Activated CD4-positive, CD25-positive, alpha-beta regulatory T cell (primary cell): ENCODE measurements at places on chromosomes 6 and 20.

GRCh38 chr20:31963889-31964288 is 4.1 kb upstream of the XKR7 start:
- no peak for DNase-seq

GRCh38 chr6:10588562-10589428 is 67.6 kb downstream of the GCNT2 start:
- DNase-seq, result no peak

DNA sequence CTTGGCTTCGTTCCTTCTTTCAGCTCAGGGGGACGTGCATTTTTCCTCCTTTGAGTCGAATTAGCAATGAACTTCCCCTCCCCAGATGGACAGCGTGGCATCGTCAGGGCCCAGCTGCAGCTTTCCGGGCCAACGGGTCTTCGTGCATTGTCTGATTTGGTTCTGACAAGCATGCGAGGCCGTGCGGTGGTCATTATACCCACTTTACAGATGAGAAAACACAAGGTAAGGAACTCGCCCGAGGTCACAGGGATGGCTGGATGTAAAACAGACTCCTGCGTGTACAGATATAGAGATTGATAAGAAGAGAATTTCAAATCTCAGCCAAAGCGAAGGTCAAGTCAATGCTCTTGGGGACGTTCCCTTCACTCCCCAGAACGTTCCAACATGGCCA is 187.6 kb upstream of the SULF2 start:
- no peak for DNase-seq

DNA sequence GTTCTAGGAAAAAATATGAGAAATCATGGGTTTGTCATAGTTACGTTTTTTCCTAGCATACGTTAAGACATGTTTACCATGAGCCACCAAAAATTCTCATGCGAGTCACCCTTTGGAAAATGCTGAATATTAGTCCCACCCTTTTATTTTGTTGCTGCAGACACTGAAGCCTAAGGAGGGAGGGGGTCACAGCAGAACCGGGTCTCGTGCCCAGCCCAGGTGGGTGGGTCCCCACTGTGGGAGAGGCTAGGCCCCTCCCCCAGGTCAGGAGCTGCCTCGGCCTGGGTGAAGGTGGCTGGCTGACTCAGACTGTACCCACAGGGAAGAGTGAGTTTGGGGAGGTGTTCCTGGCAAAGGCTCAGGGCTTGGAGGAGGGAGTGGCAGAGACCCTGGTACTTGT is 26.2 kb upstream of the SRF start:
- no peak for DNase-seq

DNA sequence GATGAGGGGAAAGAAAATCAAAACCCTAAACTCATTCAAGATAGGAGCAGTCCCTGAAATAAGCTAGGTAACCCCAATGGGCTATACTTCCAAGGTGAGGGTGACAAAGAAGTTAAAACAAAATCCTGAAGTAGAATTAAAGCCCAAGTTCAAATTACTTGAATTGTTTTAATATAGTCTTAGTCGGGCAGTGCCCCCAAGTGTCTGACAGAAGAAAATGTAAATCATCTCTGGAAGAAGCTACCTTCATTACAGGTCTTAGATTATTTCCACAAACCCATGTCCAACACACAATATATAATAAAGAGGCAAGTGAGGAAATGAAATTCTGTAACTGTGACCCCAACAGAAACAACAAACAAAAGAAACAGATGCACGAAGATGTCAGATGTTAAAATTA is 36.8 kb upstream of the L3MBTL3 start:
- DNase-seq, result no peak

GRCh38 chr6:130118236-130118635 is 99.9 kb downstream of the L3MBTL3 start:
- DNase-seq, result no peak

GRCh38 chr6:144394210-144394609 is 109.1 kb downstream of the UTRN start:
- DNase-seq, result no peak

DNA sequence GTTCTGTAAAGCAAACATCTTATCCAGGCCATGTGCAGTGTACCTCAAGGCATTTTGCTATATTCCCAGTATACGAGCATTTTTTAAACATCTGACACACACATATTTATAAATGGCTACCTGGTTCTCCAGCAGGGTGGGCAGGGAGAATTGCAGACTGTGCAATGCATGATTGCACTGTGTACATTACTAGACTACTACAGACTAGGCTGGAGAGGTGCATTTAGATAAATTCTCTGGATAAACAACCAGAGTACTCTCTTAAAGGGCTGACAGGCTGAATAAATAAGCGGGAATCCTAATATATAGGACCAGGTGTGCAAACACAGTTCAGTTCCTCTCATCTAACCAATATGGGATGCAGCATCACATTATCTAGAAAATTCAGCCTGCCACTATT is 428.3 kb upstream of the ARID1B start:
- no peak for DNase-seq
